ENCODE measurements at places on chromosomes 1 and 21.
A peak's percentile ranks its signal among the peaks of the same experiment; 100 is the strongest.

- DNase-seq = no peak
Observed at GRCh38 chr1:245896258-245896657, 610.8 kb downstream of the SMYD3 start.

- DNase-seq = no peak
Observed at GRCh38 chr1:18681423-18681835, 50.8 kb downstream of the PAX7 start.

DNA sequence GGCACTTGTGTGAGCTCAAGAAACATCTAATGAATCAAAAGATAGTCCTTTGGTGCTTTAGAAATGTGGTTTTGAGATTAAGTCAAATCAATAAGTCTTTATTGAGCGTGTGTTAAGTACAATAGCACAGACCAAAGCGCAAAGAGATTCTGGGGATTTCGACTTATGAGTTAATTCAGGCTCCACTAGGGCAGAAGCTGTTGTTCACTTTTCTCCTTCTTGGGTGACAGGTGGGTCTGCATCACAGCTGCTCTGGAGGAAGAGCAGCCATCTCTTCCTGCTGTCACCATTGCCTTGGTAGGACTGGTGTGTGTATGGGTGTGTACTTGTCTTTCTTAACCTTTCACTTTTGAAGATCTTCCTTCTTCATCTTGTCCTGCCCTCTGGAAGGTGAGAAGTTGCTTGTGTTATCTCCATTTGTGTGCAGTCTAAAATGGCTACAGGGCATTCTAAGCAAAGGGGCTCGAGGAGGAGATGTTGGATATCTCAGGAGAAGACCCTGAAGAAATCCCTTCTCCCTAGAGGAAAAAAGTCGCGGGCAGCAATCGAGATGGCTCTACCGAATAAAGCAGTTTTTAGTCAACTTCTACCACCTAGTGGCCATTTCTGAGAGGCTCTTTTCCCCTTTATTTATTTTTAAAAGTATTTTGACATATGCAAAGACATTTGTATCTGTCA, 22.9 kb upstream of the DISC1 start:
- no peak for DNase-seq

DNA sequence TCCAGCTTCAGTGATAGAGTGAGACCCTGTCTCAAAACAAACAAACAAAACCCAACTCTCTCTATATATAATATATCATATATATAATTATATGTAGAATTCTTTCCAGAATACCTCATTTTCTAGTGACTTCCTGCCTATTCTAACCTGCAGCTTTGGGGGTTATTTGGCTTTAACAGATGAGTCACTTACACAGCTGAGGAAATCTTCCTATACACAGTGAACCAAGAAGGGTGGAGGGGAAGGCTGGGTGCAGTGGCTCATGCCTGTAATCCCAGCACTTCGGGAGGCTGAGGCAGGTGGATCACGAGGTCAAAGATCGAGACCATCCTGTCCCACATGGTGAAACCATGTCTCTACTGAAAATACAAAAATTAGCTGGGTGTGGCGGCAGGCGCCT, 9.2 kb downstream of the RAB29 start:
- no peak for DNase-seq

- DNase-seq = peak; percentile 72
Observed at GRCh38 chr1:50968821-50969610, 1.0 kb upstream of the CDKN2C start.

GRCh38 chr1:231596337-231596791, 30.2 kb upstream of the DISC1 start:
- no peak for DNase-seq

GRCh38 chr1:114154963-114155322, 1.3 kb upstream of the SYT6 start:
- DNase-seq = no peak

DNA sequence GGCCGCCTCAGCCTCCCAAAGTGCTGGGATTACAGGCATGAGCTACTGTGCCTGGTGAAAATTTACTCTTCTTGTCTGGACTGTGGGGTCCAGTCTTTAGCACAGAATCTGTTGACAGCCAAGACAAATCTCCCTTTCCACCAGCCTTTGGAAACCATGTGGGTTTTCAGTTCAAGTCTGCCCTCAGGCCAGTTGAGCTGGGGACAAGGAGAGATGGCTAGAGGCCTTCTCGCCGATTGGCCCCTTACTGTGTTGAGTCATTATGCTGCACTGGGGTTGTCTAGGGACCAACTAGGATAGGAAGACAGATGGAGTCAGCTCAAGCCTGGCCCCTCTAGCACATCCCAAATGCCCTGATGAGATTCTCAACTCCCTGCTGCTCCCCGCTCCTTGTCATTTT, 8.6 kb upstream of the NKAIN1 start:
- no peak for DNase-seq

GRCh38 chr21:38987633-38988508, 182.1 kb downstream of the ETS2 start:
- DNase-seq = no peak

DNA sequence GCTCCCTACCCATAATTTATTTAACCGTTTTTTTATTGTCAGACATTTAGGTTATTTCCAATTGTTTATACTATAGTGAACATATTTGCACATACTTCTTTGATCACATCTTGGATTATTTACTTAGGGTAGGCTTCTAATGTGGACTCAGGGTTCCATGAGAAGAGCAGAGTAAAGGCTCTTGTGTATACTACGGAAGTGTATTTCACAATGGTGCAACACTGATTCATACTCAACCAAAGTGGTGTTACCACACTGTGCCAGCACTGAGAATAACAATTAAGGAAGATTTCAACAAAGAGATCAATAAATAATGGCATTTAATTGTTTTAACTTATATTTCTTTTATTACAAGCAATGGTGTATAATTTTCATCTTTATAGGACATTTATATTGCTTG, 251.2 kb downstream of the ZNF326 start:
- no peak for DNase-seq

DNA sequence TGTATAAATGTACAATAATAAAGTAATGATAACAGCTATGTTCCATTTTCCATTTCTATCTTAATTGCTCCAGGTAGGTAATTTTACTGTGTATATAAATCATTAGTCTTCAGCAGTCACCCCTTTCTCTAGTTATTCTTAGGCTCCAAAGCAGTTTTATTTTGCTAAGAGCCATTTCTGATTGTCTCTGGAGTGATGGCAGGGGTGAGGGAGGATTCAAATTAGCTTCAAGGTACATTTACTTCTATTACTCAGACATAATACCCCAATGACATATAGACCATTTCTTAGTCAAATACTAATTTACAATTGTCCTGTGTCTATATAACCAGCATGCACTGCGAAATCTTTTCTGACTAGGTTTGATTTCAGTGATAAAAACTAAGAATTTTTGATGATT, 663.4 kb upstream of the PRMT6 start:
- DNase-seq = no peak

- DNase-seq = no peak
Observed at GRCh38 chr1:65055747-65056146, 89.4 kb upstream of the JAK1 start.

DNA sequence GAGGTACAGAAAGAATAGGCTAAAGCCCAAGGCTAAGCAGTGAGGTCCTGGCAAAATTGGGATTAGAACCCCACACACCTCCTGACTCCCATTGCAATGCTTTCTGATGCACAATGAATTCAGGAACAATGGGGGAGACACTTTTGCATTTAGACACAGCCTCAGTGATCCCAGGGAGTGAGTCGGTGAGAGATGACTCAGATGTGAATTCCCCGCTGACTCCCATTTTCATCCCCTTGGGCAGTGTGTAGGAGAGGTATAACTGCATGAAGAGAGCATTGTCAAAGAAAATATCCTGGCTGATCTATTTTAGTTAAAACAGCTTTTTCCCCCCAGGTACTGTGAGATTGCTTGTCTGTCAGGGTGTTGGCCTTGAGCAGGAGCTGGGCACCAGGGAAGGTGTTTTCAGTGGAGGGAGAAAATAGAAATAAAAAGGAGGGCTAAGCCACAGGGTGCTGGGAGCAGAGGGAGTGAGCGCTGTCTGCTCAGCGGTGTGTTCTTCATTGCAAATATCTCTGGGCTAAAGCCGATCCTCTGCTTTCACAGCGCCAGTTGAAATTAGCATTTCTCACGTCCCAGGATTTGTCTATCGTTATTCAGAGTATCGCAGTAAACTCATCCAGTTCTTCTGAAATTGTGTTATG, 247.7 kb upstream of the PTBP2 start:
- no peak for DNase-seq

DNA sequence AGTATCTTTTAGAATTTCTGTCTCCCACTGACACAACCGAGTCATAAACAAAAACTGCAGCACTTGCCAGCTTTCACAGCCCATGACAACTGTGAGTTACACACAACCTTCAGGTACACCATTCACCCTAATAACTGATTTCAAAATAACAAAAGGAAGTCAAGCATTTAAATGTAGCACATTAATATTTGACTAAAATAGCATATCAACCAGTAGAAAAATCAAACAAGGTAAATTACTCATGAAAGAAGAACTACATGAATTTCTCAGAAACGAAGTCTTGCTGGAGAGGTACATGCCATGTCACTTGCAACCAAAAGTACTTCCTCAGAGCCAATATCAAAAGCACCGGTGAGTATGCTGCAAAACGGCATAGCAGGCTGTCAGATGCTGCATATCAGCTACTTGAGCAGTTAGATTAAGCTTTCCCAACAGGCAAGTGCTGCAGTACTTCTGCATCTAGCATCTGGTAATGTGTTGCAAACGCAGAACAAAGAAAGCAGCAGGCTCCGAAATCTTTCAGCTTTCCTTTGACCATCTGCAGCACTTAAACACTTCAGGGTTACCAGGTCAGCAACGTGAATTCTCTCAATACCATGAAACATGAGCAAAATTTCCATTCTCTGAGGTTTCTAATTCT, 223.2 kb downstream of the SMYD3 start:
- DNase-seq = no peak

DNA sequence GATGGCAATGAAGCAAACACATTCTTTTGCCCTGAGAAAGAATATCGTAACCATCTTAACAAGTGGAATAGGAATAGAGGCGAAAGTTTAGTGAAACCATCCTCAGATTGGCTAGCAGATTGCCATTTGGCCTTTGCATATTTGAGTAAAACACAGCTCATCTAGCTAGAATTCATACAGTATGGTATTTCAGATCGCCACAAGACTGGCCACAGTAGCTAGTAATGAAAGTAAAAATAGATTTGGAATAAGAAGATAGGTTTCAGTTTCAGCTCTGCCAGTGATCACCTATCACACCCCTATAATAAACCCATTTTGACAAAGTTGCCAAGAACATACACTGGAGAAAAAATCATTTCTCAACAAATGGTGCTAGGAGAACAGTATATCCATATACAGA, 294.9 kb downstream of the LRRIQ3 start:
- DNase-seq = no peak

GRCh38 chr1:170436928-170437327, 95.0 kb upstream of the GORAB start:
- DNase-seq = no peak

- peak; percentile 56 for DNase-seq
Observed at GRCh38 chr1:155085504-155086127, 7.0 kb downstream of the EFNA3 start.

DNA sequence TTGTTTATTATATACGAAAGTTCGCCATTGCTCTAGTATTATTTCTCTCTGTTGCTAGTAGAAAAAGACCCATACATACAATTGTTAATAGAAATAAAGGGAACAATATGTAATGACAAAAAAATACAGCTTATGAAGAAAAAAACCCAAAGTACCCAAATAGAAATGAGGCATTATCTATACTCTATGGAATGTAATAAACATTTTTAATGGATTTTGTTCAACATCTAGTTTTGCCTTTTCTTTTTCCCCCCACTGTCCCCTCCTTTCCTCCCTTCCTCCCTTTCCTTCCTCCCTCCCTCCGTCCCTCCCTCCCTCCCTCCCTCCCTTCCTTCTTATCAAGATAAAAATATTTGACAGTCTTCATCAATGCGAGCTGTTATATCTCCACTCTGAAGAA, 81.5 kb upstream of the NEK7 start:
- DNase-seq = no peak

DNA sequence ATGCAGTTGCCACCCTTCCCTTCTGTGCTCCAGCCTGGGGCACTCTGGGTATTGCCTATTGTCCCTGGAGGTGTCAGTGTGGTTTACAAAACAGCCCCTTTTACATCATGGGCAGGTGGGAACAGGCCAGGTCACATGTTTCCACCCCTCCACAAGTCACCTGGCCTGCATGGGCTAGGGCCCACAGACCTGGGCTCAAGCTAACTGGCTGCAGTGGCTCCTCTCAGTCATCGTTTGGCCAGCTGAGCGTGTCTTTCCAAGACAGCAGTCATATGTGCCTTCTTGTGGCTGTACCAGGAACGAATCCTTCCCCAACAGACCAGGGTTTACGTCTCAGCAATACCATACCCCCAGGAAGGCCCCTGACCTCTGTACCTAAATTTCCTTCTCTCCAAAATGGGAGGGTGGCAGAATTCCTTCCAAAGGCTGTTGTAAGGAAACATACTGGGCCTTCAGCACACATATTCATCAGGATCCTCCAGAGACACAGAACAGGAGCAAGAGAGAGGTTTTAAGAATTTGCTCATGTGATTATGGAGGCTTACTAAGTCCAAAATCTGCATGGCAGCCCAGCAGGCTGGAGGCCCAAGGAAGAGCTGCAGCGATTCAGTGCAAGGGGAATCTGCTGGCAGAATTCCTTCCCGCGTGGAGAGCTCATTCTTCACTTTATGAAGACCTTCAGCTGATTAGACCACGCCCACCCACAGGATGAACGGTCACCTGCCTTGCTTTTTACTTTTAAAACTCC, 10.6 kb upstream of the TAS1R2 start:
- DNase-seq = no peak

GRCh38 chr21:46323227-46323709, 402 bp downstream of the C21orf58 start:
- DNase-seq = no peak

DNA sequence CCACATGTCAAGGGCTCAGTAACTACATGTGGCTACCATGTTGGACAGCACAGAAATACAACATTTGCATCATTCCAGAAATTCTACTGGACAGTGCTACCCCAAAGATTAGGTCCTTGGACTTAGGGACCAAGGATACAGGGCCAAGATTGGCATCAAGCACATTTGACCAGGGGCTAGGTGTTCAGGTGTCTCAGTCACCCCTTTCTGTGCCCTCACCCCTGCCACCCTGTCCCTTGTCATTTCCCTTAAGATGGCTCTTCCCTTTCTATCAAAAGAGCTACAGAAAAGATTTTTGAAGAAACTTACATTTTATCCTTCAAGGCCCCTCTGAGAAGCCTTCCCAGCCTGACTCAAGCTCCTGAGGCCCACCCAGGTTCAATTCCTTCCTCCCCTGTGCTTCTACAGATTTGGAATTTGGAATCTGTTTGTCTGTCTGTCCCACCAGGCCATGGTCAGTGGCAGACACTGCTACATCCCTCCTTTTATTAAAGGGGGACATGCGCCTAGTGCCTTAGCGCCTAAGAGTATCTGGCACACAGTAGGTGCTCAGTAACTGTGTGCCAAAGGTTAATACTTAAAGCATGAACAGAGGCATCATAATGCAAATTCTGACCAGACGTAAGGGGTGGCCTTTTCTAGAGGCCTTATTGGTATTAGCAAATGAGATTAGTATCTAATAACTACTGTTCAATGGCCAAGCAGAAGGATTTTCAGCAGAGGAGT, 21.4 kb downstream of the CSF1 start:
- DNase-seq = no peak

All from ascending aorta (tissue), 2 donors.